Cerebellar nuclear complex (tissue), 1 donor: ENCODE measurements at places on chromosomes 4 and X.

DNA sequence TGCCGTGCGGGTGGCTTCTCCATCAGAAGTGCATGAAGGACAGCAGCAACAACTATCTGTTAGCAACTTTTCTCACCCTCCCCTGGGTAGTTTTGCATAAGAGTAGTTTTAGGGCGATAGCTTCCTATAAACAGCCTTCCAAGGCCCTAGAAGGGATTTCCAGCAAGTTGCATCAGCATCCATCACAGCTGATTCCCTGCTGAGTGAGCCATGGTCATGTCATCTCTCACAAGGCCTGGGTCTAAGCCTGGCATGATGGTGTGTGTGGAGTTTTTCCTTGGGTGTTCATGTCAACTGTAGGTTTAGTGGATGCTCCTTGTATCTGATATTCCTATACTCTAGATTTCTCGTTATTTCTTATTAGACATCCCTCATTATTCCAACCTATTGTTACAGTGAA lies 2324.7 kb upstream of the AGA start:
- no peak for DNase-seq

DNA sequence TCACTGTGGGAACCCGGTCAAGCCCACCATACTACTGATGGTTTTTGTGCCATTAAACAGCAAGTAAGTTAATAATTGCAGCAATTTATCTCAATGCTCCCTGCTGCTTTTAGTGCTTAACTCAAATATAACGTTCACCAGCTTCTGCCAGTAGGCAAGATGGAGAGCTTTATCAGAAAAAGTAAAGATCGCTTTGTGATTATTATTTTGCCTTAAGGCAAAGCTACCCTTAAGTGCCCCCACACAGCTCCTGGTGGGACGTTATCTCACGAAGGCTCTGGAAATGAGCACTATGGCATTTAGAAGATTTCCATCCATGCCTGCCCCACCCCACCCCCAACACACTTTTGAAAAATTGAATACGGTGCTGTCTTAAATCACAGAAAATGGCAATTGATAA lies 59.4 kb downstream of the KDR start:
- DNase-seq, result no peak

- DNase-seq, result no peak
These were observed 98.8 kb downstream of the NPNT start for GRCh38 chr4:105994061-105994460.

- DNase-seq, result no peak
These were observed 1.1 kb upstream of the CHST7 start for GRCh38 chrX:46572340-46572936.

GRCh38 chrX:15653961-15654360 lies 10.6 kb downstream of the CLTRN start:
- DNase-seq, result no peak

DNA sequence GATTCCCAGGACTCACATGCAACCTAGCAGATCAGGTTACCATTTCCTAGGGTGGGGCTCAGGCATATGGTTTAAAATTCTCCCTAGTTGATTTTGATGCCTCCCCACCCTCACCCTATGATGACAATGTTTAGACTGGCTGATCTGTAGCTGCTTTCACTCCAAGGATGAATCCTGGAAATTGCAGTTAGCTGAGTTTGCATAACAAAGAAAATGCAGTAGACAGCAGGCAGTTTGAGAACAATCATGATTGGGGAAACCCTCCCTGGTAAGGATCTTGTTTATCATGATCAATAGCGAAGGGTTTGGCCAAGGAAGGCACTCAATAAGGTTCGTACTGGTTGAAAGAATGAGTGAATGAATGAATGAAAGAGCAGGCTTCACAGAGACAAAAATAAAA lies 2.1 kb downstream of the ZNF518B start:
- no peak for DNase-seq

- DNase-seq, result no peak
These were observed 55.3 kb upstream of the TECRL start for GRCh38 chr4:64464581-64464980.

- DNase-seq, result peak; percentile 22
These were observed 57.3 kb downstream of the RASL11B start for GRCh38 chr4:52919461-52919860.
